ENCODE measurements at places on chromosomes 13 and 19. TPM values are rescaled to one million over a fixed set of nuclear protein-coding genes. Genes with fewer than 3 reads are reported as not detected.

The RASGRP4 gene
- not detected for total RNA-seq

The ZNF816 gene
- 4.5 TPM for total RNA-seq

The MAG gene
- not detected for total RNA-seq

The PSPC1 gene
- total RNA-seq = 29.1 TPM

The UCHL3 gene
- total RNA-seq = 48.9 TPM

The SYT5 gene
- total RNA-seq = not detected

The NUP58 gene
- total RNA-seq = 35.5 TPM

The MIDN gene
- total RNA-seq = 18.7 TPM

The FCHO1 gene
- total RNA-seq = 1.8 TPM

The TPTE2 gene
- not detected for total RNA-seq

The CTXN1 gene
- 3.4 TPM for total RNA-seq

The ZNF844 gene
- total RNA-seq = 2.4 TPM

The ARHGAP35 gene
- 20.0 TPM for total RNA-seq

The IGSF23 gene
- not detected for total RNA-seq

The SOHLH2 gene
- 0.34 TPM for total RNA-seq

The CBLC gene
- 1.9 TPM for total RNA-seq

The ANKRD24 gene
- 2.0 TPM for total RNA-seq

The ZNF329 gene
- 5.7 TPM for total RNA-seq

The SPACA4 gene
- total RNA-seq = not detected

The NCAN gene
- total RNA-seq = not detected

The DMWD gene
- total RNA-seq = 24.2 TPM
